Natural killer cell treated with Interleukin-12 subunit alpha and Interleukin-12 subunit beta and Interleukin-15 and Interleukin-18, amount 100 ng/mL, for 72 hours (primary cell): ENCODE measurements at places on chromosomes 11 and 22. TPM values are rescaled to one million over a fixed set of nuclear protein-coding genes. Genes with fewer than 3 reads are reported as not detected.

DNA sequence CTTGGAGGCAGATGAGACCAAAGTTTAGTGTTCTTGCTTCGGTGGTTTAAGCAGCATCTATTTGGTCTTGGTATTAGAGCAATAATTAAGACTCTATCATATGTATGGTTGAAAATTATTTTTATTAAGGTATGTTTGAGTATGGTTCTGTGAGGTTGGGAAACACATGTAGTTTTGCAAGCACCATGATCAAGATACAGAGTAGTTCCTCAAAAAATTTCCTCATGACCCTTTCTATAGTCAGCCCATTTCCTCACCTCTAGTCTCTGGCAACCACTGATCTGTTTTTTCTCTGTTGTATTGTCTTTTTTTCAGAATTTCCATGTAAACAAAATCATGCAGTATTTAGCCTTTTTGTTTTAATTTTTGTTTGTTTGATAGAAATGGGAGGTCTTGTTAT is 18.4 kb downstream of the MTMR3 start:
- no peaks in the 10 kb centered on the region for H3K27me3 ChIP-seq
- H3K36me3 ChIP-seq = no peaks in the 10 kb centered on the region
- no peak overlapping the region for H3K4me3 ChIP-seq
- no peak overlapping the region for H3K27ac ChIP-seq
- no peak for DNase-seq

DNA sequence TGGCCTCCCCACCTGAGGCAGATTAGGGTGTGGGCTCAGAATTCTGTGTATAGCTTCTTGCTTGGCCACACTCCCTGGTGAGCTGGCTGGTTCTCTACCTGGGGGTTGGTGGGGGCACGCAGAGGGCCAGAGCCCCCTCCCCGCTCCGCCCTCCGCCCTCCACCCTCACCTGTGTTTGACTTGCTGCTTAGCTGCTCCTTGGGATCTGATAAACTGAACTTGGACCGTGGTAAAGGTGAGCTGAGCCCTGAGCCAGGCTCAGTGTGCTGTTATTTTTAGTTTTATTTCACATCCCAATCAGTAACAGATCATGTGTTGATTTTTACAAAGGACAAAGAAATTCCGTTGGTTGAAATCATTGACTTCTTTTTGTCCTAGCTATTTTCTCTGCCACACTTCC is 2.0 kb downstream of the OVOL1 start:
- H3K4me1 ChIP-seq = peaks cover 11% of the 10 kb centered on the region
- no peak for DNase-seq
- H3K27ac ChIP-seq = no peak overlapping the region
- H3K36me3 ChIP-seq = no peaks in the 10 kb centered on the region
- peaks cover 33% of the 10 kb centered on the region for H3K27me3 ChIP-seq

GRCh38 chr11:22521226-22521625 is 104.4 kb downstream of the FANCF start:
- no peaks in the 10 kb centered on the region for H3K4me1 ChIP-seq
- DNase-seq = no peak
- H3K27ac ChIP-seq = no peak overlapping the region
- no peaks in the 10 kb centered on the region for H3K27me3 ChIP-seq
- no peaks in the 10 kb centered on the region for H3K36me3 ChIP-seq
- H3K4me3 ChIP-seq = no peak overlapping the region

DNA sequence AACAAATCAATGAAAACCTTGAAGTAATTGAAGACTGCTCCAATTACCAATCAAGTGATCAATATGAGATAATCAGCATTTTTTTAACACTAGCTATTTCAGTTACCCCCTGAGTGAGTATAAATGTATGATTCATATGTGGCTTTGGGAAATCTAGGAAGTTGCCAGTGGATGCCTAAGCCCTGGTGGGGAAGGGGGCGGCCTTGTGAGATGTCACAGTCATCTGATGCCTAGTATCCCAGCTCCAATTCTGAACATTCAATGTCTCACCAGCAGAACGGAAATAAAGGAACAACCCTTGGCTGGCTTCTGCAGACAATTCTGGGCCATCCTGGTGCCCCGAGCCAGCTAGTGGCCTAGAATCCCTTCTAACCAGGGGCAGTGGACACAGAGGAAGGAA is 58.5 kb upstream of the TIMP3 start:
- peaks cover 19% of the 10 kb centered on the region for H3K4me1 ChIP-seq
- peaks cover 28% of the 10 kb centered on the region for H3K27me3 ChIP-seq
- no peak overlapping the region for H3K4me3 ChIP-seq
- no peak for DNase-seq
- no peak overlapping the region for H3K27ac ChIP-seq
- no peaks in the 10 kb centered on the region for H3K36me3 ChIP-seq

DNA sequence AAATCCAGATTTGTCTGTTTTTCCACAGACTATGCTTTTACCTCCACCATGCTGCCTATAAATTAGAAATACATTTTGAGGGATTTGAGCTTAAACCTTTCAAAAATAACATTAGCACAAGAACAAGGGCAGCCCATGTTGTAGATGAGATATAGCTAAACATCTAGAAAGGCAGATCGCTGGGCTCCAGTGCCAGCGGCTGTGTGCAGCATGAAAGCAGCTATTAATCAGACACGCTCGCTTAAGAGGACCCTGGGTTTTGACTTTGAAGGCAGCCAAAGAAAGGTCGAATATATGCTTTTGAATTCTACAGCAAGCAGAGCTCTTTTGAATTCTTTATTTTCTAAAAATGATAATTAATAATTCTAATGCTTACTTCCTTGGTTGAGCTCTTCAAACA is 684.0 kb downstream of the NELL1 start:
- no peak overlapping the region for H3K27ac ChIP-seq
- no peaks in the 10 kb centered on the region for H3K27me3 ChIP-seq
- H3K4me3 ChIP-seq = no peak overlapping the region
- no peaks in the 10 kb centered on the region for H3K4me1 ChIP-seq
- no peaks in the 10 kb centered on the region for H3K36me3 ChIP-seq
- DNase-seq = no peak

DNA sequence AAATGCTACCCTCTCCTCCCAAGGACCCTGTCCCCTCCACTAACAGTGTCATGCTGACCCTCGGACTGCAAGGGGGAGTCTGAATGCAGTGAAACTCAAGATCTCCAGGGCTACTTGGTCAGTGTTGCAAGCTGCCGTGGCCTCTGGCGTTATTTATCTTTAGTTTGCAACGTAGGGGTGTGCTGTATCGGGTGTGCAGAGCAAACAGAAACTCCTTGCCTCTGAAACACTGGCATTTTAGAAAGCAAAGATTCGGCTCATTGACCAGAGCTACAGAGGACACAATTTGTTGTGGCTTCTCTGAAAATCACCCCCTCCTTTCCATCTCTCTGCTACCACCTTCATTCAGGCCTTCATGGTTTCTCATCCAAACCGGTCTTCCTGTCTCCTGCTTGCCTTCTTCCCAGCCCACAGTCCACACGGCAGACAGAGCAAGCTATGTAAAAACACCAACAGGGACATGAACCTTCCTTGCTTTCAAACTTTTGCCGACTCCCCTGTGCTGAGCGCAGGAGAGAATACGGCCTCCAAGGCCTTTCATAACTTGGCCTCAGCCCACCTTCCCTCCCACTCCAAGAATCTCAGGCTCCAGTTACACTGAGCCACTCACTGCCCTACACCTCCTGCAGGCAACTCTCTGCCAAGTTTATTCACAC is 14.9 kb downstream of the FZD4 start:
- no peaks in the 10 kb centered on the region for H3K36me3 ChIP-seq
- H3K4me3 ChIP-seq = no peak overlapping the region
- DNase-seq = no peak
- H3K4me1 ChIP-seq = no peaks in the 10 kb centered on the region
- H3K27ac ChIP-seq = no peak overlapping the region
- H3K27me3 ChIP-seq = no peaks in the 10 kb centered on the region

DNA sequence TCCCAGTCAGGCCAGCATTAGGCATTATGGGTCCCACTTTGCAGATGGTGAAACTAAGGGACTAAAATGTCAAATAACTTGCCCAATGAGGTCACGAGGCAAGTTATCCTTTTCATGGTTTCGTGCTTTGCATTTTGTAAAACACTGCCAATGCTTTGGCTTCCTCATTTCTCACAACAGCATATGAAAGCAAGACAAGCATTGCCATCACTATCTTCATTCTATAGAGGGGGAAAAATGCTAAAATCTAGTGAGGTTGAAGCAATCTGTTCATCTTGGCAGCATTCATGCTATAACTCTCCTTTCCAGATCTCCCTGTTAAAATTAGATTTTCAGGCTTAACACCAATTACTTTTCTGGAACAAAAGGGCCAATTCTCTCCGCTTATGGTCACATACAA is 14.8 kb downstream of the FAM181B start:
- no peaks in the 10 kb centered on the region for H3K4me1 ChIP-seq
- H3K4me3 ChIP-seq = no peak overlapping the region
- no peak for DNase-seq
- H3K36me3 ChIP-seq = no peaks in the 10 kb centered on the region
- H3K27me3 ChIP-seq = no peaks in the 10 kb centered on the region

DNA sequence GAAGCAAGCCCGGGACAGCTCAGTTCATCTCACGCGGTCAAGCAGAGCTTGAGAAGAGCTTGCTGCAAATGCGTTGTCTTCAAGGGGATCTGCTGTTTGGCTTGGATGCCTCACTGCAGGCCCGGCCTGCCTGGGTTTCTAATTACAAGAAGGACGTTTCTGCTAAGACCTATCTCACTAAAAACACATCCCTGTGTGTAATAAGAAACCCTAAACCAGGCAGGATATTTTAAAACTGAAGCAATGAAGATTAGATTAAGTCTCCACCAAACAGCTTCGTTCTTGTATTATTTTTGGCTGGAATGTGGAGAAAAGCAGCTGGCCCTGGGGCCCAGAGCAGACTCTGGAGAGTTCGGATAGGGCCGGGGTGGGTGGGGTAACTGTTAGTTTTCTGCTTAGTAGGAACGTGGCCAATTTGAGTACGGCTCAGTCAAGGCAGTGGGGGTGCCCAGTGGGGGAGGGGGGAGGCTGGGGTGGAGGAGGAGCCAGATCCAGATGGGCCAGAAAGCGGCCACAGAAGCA is 6.0 kb downstream of the PKNOX2 start:
- peaks cover 77% of the 10 kb centered on the region for H3K27me3 ChIP-seq
- H3K4me3 ChIP-seq = no peak overlapping the region
- no peak for DNase-seq
- no peak overlapping the region for H3K27ac ChIP-seq
- peaks cover 11% of the 10 kb centered on the region for H3K4me1 ChIP-seq

The PEX26 gene
- total RNA-seq = 44.6 TPM

The TXN2 gene
- 96.7 TPM for total RNA-seq

The PRR33 gene
- not detected for total RNA-seq

The SPON1 gene
- total RNA-seq = 0.10 TPM

The TRPC6 gene
- not detected for total RNA-seq
